ENCODE measurements at places on chromosomes 7 and 10. TPM values are rescaled to one million over a fixed set of nuclear protein-coding genes. Genes with fewer than 3 reads are reported as not detected.

Gene IGF2BP3
- 0.53 TPM for total RNA-seq

Gene LIPM
- total RNA-seq: not detected

Gene ANKRD61
- not detected for total RNA-seq

Gene GIMAP6
- total RNA-seq: 8.5 TPM

All from left colon (tissue), 2 donors.